ENCODE measurements at places on chromosomes 2 and 18. TPM values are rescaled to one million over a fixed set of nuclear protein-coding genes. Genes with fewer than 3 reads are reported as not detected.

ALKAL2 gene
- not detected for total RNA-seq

TSPYL6 gene
- not detected for total RNA-seq

VWA3B gene
- total RNA-seq, result not detected

WIPF1 gene
- 349 TPM for total RNA-seq

SGPP2 gene
- 3.3 TPM for total RNA-seq

EGR4 gene
- 0.10 TPM for total RNA-seq

SGO2 gene
- total RNA-seq, result 1.7 TPM

FEV gene
- total RNA-seq, result not detected

EVX2 gene
- total RNA-seq, result not detected

POTEC gene
- total RNA-seq, result 0.05 TPM

DPP10 gene
- total RNA-seq, result not detected

DOK6 gene
- not detected for total RNA-seq

GAL3ST2 gene
- total RNA-seq, result 1.4 TPM

TMEM200C gene
- not detected for total RNA-seq

MRPL33 gene
- total RNA-seq, result 34.7 TPM

NT5DC4 gene
- total RNA-seq, result not detected

UGT1A8 gene
- not detected for total RNA-seq

GPR75 gene
- total RNA-seq, result 2.6 TPM

ZNF892 gene
- total RNA-seq, result 4.3 TPM
